ENCODE measurements at places on chromosomes 1 and 21. TPM values are rescaled to one million over a fixed set of nuclear protein-coding genes. Genes with fewer than 3 reads are reported as not detected.

- no peak for DNase-seq
Observed at GRCh38 chr1:113812661-113813135, 422 bp upstream of the RSBN1 start.

DNA sequence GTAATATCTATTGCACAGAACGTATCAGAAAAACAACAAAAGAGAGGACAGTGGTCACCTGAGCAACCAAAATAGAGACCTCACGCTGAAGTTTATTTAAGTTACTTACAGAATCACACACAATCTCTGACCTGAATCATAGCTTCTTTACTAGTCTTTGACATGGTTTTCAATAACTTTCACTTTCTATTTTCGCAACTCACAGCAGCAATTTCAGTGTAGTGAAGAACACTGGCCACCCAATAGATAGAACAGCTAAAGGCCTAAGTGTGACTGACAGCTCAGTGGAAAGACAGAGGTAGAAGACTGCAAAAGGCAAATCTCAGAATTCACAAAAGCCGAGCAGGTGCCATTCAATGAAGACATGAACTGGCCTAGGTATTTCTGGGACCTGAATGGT, 435.6 kb upstream of the CHRM3 start:
- DNase-seq: no peak

DNA sequence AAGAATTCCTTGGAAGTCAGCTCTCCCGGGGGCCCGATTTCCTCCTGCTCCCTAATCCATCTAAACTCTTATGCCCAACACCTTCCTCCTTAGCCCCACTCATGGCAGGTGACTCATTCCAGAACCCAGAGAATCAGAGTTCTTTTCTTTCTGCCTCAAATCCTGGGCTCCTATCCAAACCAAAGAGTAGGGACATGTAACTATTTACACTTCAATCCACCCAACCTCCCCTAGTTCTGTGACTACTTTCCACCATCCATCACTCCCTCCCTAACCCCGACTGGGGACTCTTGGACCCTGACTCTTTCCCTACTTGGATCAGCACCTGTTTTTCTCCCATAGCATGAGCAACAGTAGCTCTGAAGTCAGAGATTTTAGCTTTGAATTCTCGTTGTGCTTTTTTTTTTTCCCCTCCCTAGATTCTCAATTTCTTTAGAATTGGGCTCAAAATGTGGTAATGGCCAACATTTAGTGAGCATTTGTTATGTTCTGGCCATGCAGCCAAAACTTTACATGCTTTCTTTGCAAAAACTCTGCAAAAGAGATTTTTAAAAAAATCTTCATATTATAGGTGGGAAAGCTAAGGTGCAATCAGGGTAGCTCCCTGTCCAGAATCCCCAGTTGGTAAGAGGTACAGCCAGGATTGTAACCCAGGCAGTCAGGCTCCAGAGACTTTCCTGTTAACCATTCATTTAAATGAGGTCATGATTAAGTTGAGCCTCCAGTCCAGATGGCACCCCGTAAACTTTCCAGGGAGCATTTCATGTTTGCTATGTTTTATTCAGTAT, 7.5 kb upstream of the CYP4A11 start:
- DNase-seq: no peak

GRCh38 chr1:156592910-156593660, 1.5 kb downstream of the NAXE start:
- no peak for DNase-seq

- no peak for DNase-seq
Observed at GRCh38 chr1:63643517-63643916, 50.3 kb downstream of the PGM1 start.

DNA sequence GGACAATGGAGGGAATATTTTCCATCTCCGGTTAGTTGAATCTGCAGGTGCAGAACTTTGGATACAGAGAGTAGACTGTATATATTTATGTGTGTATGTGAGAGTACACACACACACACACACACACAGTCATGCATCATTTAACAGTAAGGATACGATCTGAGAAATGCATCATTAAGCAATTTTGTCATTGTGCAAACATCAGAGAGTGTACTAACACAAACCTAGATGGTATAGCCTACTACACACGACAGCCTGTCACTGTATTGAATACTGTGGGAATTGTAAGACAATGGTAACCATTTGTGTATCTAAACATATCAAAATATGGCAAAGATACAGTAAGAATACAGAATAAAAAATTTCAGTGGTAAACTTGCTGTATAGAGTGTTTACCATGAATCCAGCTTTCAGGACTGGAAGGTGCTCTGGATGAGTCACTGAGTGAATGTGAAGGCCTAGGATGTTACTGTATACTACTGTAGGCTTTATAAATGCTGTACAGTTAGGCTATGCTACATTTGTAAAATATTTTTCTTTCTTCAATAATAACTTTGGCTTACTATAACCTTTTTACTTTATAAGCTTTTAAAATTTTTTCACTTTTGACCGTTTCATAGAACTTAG, 138.5 kb downstream of the ZZZ3 start:
- peak; percentile 76 for DNase-seq

GRCh38 chr1:228275179-228275429, 67.3 kb downstream of the OBSCN start:
- DNase-seq: no peak

DNA sequence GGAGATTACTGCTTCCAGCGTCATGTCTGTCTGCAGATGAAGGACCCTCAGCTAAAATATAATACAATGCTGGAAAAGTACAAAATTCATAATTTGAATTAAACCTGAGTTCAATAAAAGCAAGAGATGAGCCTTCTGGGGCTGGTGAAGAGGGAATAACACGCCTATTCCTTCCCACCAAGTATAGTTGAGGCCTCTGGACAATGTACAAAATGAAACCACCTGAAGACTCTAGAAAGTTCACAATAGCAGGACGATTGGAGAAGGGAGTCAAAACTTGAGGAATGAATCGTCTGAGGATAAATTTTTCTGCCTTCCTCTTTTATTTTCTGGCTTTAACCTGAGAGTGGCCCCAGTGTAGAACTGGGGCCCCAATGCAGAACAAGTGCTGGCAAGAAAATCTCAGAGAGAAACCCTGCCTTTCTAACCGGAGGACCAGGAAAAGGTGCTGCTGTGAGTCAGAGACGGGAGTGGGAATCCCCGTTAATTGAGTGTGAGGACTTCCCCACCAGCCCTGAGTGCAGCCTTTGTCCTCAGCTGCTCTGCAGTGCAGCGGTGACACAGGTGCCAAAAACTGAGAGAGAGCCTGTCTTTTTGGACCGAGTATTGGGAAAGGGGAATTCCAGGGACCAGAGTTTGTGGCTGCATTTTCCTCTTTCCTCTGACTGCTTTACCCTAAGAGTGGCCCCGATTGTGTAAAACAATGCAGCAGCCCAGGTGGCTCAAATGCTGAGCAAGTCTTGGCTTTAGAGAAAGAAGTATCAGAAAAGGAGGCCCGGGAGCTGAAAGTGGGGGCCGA, 264.9 kb downstream of the DYRK1A start:
- DNase-seq: no peak

- peak; percentile 51 for DNase-seq
Observed at GRCh38 chr1:59020151-59020997, 236.5 kb upstream of the JUN start.

Gene TMEM240
- 4.1 TPM for total RNA-seq

Gene TAL1
- total RNA-seq: 0.05 TPM
